ENCODE measurements at places on chromosomes 6 and 20. TPM values are rescaled to one million over a fixed set of nuclear protein-coding genes. Genes with fewer than 3 reads are reported as not detected.
A peak's percentile ranks its signal among the peaks of the same experiment; 100 is the strongest.

DNA sequence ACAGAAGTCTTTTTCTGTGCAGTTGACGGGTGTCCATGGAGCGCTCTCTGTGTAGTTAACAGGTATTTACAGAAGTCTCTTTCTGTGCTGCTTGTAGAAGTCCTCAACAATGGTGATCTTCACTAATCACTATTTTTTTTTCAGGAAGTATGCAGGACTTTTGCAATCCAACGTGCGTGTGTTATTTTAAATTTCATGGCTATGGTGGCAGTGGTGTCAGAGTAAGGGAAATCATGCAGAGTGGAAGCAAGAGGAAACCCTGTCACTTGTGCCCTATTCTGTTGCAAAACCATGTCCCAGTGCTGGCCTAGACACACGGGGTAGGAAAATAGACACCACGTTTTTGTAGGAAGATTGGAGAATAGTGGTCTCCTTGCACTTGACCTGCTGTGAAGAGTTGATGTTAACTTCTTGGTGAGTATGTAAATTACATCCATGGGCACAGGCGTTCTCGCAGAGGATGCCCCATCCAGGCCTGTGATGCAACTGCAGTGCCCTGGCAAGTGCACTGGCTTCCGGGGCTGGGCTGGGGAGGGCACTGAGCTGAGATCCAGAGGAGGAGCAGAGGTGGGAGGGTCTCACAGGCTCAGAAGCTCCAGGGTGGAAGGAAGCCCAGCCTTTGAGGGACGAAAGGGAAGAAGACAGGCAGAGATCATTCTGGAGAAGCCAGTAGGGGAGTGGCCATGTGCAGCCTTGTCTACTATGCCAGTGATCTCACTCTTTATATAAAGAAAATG, 146.5 kb downstream of the SYCP2 start:
- peaks cover 2% of the 10 kb centered on the region for H3K4me1 ChIP-seq
- H3K4me3 ChIP-seq, result no peak overlapping the region
- no peaks in the 10 kb centered on the region for H3K36me3 ChIP-seq
- peaks cover 34% of the 10 kb centered on the region for H3K27me3 ChIP-seq
- no peak for DNase-seq

DNA sequence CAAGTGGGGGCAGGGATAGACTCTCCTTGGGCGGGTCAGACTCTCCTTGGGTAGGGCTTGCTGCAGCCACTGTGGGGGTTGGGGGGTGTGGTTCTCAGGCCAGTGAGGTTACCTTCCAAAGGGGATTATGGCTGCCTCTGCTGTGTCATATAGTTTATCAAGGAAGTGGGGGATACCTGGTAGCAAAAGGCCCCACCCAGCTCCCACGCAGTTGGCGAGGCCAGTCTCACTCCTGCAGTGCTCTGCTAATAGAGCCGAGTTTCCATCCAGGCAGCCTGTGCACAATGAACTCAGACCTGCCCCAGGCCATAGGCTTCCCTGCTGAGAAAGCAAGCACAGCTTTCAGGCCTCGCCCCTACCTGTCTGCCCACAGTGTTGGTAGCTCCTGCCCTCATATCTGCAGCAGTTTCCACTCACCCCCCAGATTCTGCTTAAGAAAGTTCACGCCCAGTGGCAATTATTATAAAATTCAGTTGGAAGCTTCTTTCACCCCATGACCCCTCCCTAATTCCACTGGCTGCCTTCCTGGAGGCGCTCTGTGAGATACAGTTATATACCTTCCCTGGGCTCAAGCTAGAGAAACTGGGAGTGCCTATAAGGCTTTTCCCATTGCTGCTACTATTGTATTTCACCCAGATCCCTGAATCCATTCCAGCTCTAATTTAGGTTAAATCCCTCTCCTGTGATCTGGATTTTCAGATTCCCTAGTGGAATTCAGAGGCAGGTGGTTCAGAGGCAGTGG, 56.1 kb downstream of the HDDC2 start:
- peaks cover 21% of the 10 kb centered on the region for H3K36me3 ChIP-seq
- H3K27ac ChIP-seq, result no peak overlapping the region
- H3K27me3 ChIP-seq, result no peaks in the 10 kb centered on the region
- H3K4me1 ChIP-seq, result no peaks in the 10 kb centered on the region
- DNase-seq, result no peak
- no peak overlapping the region for H3K4me3 ChIP-seq

The SOX4 gene
- total RNA-seq, result 293 TPM

The PTCHD4 gene
- total RNA-seq, result 4.8 TPM

DNA sequence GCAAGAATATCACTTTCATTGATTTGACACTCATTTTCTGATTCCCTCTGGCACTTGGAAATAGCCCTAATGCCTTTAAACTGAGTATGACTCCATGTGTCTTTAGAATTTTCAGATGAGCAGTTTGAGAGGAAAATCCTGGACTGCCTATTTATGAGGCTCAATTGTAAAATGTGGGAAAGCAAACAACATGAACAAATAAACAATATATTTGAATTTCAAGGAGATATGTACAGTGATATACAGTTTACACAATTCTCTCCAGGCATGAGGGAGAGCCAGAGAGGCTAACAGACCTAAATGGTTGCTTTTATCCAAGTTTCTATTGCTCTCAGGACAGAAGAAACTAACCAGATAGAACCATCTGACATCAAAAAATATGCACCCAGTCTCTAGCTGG, 748.2 kb upstream of the NRSN1 start:
- no peak overlapping the region for H3K4me3 ChIP-seq
- H3K4me1 ChIP-seq, result no peaks in the 10 kb centered on the region
- DNase-seq, result no peak
- no peaks in the 10 kb centered on the region for H3K27me3 ChIP-seq
- H3K27ac ChIP-seq, result no peak overlapping the region

DNA sequence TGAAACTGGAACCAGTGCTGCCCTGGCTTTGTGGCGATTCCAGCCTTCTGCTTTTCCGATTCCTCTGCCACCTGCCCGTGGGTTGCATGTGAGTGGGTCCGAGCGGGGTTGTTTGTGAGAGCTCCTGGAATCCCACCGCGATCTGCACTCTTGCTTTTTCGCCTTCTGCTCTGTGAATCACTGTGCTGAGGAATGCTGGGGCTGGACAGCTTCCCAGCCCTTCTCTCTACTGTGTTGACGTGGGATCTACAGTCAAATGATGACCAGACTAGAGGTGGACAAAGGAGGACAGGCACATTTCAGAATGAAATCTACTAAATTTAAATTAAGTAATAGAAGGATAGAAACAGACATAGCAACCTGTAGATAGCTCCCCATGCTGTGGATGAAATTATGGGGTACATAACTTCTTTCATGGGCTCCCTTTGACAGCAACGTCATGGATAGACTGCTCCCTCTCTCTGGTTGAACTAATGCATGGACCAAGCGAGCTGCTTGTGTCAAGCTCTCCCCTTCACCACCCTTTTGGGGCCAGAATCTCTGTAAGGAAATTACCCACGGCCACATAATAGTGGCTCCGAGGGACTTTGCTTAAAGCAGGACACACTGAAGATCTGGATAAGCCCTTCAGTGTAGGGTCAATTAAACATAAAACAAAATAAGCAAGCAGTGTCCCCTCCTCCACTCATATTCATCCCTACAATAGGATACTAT, 2.0 kb downstream of the FNDC1 start:
- H3K4me1 ChIP-seq, result peaks cover 4% of the 10 kb centered on the region
- H3K27me3 ChIP-seq, result peaks cover 90% of the 10 kb centered on the region
- H3K4me3 ChIP-seq, result no peak overlapping the region
- H3K27ac ChIP-seq, result no peak overlapping the region
- DNase-seq, result no peak

DNA sequence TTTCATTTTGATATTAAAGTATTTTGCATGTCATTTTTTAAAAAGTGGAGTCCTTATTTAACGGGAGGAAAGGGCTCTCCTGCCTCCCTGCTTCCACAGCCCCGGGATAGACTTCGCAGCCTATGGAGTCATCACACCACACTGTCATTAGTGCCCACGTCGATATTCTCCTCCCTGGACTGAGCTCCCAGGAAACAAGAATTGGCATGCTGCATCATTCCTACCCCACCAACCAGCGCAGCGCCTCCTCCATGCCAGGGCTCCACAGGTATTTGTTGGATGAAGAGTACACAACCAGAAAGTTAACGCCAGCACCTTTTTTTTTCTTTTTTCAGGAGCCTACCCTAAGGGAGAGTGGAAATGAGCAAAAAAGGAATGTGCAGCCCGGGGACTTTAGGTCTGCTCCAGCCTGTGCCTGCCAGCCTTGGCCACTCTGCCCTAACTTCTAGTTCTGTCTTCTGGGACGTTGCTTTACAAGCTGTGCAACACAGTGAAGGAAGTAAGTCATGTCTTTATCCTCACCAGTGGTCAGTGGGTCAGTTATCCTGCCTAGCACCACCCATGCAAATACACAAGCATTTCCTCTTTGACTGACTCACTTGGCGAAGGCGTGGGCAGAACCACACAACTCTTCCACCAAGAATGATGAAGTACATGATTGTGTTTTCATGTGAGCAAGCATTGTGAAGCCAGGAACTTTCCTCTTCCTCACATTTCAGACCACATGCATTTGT, 180.7 kb upstream of the UST start:
- H3K36me3 ChIP-seq, result no peaks in the 10 kb centered on the region
- no peaks in the 10 kb centered on the region for H3K4me1 ChIP-seq
- H3K27me3 ChIP-seq, result peaks cover 39% of the 10 kb centered on the region
- DNase-seq, result no peak

DNA sequence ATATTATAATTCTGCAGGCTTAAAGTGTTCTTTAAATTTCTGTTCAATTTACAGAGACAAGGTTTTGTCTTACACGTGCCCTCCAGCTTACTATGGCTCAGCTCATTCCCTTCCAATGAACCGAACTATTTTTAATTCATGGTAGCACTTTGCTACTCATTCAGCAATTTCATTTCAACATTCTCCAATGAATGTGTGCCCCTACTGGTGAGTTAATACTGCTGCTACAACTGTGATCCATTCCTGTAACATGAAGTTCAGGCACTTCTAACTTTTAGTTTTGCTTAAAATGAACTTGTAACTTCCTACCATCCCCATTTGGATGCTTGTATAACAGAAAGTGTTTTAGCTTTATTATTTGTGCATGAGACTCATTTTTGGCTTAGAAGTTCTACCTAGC, 99.7 kb downstream of the F13A1 start:
- H3K4me1 ChIP-seq, result peaks cover 1% of the 10 kb centered on the region
- H3K4me3 ChIP-seq, result no peak overlapping the region
- H3K36me3 ChIP-seq, result no peaks in the 10 kb centered on the region

DNA sequence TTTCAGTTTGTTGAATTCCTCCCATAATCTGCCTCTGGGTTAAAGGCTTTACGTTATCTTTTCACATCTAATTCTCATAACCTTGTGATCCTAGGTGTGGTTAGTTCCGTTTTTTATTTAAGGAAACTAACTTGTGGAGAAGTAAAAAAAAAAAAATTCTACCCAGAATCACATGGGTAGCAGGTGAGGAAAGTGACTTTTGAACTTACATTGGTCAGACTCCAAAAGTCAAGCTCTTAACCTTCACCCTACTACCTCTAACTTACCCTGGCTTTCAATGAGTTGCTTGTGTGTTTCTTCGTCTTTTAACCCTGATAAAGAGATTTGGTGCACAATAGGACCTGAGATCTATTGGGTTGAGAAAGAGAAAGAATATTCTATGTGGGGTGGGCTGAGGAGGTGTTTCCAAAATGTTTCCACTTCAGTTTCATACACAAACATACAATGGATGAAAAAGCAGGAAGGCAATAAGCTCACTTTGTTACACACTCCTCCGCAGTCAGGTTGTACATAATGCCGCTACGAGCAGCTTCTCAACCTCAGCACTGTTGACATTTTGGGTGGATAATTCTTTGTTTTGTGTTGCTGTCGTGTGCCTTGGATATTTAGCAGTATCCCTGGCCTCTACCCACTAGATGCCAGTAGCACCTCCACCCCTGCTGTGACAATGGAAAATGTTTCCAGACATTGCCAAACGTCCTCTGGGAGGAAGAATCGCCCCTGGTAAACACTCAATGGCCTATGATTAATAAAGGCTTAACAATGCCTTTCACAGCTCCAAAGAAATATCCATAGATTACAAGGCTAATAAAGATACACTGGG, 193.0 kb upstream of the ZNF217 start:
- H3K36me3 ChIP-seq, result no peaks in the 10 kb centered on the region
- H3K4me3 ChIP-seq, result peak overlapping the region; percentile 3
- H3K27ac ChIP-seq, result peak overlapping the region; percentile 93
- H3K4me1 ChIP-seq, result peaks cover 27% of the 10 kb centered on the region
- no peak for DNase-seq

GRCh38 chr6:156774863-156775405, 2.2 kb upstream of the ARID1B start:
- H3K27ac ChIP-seq, result peak overlapping the region; percentile 89
- H3K27me3 ChIP-seq, result no peaks in the 10 kb centered on the region
- H3K4me3 ChIP-seq, result peak overlapping the region; percentile 50
- H3K36me3 ChIP-seq, result no peaks in the 10 kb centered on the region

DNA sequence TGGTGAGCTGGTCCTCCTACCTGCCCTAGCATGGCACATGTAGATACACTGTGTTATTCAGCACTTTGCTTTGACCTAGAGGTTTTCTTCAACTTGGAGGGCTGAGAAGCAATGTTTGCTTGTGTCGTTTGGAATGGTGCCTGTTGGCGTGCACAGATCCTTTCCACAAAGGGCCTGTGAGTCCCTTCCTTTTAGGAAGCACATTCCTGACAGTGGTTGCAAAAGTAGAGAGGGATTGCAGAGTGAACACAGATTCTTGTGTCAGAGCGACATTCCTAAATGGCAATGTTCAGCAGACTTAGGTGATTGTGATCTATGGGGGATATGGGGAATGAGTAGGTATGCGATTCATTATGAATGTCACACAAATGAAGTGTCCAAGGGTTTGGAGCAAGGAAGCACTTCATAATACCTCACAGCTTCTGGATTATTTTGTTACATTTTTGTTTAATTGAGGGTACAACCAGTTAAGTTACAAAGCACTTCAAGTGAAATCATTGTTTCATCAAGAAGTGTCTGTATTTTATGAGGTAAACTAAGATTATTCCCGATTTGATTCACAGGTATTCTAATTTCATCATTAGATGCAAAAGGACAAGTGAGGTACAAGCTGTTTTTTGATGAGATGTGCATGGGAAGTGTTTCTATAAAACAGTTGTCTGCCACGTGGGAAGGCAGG, 713 bp upstream of the RNF144B start:
- peaks cover 23% of the 10 kb centered on the region for H3K4me1 ChIP-seq
- H3K27ac ChIP-seq, result peak overlapping the region; percentile 88
- no peaks in the 10 kb centered on the region for H3K36me3 ChIP-seq

The HLA-G gene
- 0.38 TPM for total RNA-seq

DNA sequence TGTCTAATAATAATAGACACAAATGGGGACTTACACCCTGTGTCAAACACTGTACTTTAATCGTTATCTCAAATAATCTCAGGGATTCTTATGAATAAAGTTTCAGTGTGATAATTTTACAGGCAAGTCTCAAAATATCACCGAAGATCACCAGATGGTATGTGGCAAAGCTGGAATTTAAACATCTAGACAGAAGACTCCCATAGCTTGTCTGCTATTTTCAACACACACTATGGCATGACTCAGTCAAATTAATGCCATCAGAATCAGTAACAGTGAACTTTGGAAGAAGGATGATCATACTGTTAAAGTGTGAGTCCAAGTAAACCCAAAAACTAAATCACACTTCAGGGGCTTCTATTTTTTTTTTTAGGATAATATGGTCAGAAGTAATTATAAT, 867.6 kb upstream of the FLRT3 start:
- no peak for DNase-seq
- H3K4me1 ChIP-seq, result no peaks in the 10 kb centered on the region
- no peak overlapping the region for H3K27ac ChIP-seq
- no peak overlapping the region for H3K4me3 ChIP-seq

The NUDT3 gene
- 20.6 TPM for total RNA-seq

- H3K36me3 ChIP-seq, result no peaks in the 10 kb centered on the region
- peaks cover 19% of the 10 kb centered on the region for H3K27me3 ChIP-seq
- no peak for DNase-seq
- peaks cover 30% of the 10 kb centered on the region for H3K4me1 ChIP-seq
- H3K27ac ChIP-seq, result no peak overlapping the region
- H3K4me3 ChIP-seq, result no peak overlapping the region
These were observed 10.7 kb upstream of the GATA5 start for GRCh38 chr20:62486484-62486883.
